ENCODE measurements at places on chromosomes 12 and 14.

- DNase-seq = no peak
Measured at GRCh38 chr14:50577982-50578381, 18.0 kb downstream of the ATL1 start.

DNA sequence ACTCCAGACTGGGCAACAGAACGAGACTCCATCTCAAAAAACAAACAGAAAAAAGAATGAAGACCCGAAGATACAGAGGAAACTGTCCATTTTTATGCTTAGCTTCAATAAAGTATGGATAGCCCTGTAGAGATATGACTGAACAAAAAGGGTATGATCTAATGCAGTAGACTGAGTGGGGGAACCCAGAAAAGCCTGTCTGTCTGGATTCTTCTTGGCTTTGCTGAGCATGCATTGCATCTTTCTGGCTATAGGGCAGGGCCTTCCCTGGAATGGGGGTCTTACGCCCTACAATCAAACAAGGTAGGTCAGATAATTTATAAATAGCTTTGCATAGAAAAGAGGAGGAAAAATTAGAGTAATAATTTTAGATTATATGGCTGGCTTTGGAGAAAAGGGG, 10.1 kb downstream of the MIA2 start:
- no peak for DNase-seq

- no peak for DNase-seq
Measured at GRCh38 chr12:51717326-51717925, 126.4 kb downstream of the SCN8A start.

GRCh38 chr14:66979101-66979974, 209.9 kb upstream of the GARIN2 start:
- DNase-seq = no peak

- no peak for DNase-seq
Measured at GRCh38 chr14:61753631-61754030, 8.6 kb upstream of the SNAPC1 start.

- no peak for DNase-seq
Measured at GRCh38 chr14:20350282-20350681, 6.8 kb downstream of the PARP2 start.

DNA sequence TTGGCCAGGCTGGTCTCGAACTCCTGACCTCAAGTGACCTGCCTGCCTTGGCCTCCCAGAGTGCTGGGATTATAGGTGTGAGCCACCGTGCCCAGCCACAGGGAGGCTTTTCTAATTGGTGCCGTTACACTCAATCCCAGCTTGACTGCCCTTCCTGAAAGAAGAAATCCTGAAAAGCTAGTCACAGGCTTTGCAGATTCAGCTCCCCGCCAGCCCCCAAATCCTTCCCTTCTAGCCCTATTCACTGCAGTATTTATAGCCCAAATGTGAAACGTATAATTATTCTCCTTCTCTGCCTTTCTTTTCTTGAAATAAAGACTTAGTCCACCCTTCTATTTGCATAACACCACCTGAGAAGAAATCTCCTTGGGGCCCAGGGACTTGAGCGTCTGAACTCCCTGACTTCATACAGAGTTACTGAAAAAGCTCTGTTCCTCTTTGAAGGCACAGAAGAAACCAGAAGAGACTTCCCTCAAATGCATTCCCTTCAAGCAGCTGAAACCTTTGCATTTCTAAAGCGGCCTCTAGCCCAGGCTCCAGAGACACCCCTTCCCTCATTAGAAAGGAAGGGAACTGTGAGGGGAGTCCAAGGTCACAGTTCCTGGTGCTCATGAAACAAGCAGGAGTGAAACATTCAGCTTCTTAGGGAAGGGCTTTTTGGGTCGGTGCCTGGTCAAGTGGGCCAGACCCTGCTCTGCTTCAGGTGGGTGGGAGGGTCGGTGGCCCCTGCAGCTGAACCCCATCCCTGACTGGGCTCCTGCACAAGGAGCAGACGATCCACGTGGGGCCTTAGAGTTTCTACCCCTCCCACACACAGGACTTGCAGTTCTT, 42.3 kb upstream of the BATF start:
- no peak for DNase-seq

DNA sequence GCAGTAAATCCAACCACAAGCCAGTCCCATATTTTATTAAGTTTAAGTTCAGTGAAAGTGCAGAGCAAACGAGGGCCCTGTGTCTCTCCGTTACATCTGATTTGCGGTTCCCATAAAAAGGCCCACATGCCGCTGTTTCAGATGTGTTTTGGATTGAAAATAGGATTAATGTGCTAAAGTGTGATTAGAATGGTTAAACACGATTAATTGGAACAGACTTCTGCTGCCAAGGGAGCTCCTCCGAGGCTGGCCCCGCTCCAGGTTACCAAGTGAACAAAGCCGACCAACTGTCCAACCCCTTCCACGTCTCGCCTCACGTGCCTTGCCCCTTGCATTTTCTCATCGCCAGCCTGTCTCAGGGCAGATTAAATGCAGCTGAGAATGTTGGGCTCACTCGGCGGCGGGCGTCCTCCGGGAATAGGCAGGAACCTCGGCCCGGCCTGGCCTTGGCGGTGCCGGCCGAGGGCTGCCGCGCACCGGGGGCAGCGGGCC, 166.5 kb upstream of the GSC start:
- DNase-seq = peak; percentile 13

GRCh38 chr12:74614426-74614825, 76.8 kb downstream of the ATXN7L3B start:
- DNase-seq = peak; percentile 20

GRCh38 chr12:13288501-13288900, 92.0 kb downstream of the EMP1 start:
- no peak for DNase-seq

GRCh38 chr12:52715416-52715815, 12.1 kb upstream of the KRT77 start:
- no peak for DNase-seq

DNA sequence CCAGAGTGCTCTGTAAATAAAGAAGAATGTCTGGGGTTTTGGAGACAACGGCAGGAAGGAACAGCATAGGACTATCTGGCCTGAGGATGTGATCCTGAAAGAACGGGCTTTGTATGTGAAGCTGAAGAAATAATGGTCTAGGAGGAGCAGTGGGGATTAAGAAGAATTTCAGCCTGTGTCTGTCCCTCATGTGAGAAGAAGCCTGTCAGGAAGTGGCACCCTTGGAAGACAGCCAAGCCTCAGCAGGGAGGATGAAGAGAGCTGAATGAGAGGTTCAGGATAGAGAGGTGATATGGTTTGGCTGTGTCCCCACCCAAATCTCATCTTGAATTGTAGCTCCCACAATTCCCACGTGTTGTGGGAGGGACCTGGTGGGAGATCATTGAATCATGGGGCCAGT, 56.9 kb upstream of the TCL1A start:
- peak; percentile 63 for DNase-seq
